Stimulated activated CD4-positive, alpha-beta T cell treated with anti-CD3 and anti-CD28 coated beads, Interleukin-1b, Interleukin-23, amount 100 ng/mL, for 1 hour (primary cell): ENCODE measurements at places on chromosomes 1 and 21.

DNA sequence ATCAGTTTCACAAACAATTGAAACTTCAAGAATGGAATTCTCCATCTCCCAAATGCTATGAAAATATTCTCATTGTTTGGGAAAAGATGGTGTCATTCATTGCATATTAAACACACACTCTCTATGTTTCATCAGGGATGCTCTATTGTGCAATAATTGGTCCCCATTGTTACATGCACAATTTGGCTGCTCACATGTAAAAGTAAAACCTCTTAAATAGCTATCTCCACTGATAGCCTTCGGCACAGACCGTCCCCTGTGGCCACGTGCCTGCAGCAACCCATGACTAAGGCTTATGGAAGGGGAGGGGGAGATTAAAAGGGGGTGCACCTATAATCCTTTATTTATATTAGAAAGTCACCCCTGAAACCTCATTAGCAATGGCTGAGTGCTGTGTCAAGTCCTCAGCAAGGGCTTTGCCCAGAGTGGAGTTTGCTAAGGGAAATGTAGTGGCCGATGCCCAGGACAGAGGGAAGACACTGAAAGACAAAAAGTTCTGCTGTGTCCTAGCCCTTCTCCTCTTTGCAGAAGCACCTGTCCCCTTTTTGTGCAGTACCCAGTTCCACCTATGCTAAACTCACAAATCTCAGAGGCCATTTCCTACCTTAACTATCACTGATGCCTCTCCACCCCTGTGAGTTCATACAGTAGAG lies 309.6 kb upstream of the ESRRG start:
- DNase-seq, result no peak

DNA sequence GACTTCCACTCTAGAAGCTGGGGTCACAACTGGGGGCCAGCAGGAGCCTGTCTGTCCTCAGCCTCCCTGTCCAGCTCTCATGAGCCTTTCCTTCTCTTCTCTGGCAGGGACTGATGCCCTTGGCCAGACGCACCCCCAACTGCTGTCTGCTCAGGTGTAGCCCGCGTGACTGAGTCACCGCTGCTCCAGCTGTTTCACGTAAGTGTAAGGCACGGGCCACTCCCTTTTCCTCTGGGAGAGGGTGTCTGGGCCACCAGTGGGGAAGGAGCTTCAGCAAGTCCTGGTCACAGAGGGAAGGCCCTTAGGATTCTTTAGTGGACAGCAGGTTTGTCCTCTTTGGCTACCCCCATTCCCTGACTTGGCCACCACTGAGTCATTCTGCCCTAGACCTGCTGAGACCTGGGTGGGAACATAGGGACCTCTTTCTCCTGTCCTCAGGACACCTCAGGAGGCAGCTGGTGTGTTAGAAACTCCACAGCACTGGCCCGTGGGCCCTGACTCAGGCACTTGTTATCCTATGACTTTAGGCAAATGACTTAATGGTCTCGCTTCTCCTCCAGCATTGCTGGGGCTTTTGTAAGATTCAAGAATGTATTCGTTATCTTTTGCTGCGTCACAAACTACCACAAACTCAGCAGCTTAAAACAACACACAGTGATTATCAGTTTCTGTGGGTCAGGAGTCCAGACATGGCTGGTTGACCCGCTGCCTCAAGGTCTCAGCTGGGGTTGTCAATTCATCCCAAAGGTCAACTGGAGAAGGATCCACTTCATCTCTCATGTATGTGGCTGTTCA lies 64.8 kb downstream of the FAM163A start:
- DNase-seq, result no peak

DNA sequence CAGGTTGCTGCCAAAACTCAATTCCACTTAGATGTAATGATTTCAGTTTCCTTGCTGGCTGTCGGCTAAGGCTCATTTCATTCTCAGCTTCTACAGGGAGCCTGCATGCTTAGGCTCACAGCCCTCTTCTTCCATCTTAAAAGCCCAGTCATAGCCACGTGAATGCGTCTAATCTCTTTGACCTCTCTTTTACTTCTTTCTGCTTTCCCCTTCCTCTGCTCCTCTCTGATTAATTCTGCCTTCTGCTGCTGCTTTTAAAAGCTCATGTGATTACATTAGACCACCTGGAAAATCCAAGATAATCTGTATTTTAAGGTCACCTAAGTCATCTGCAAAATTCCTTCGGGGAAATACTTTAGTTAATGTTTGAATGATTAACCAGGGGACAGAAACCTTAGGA lies 812.8 kb upstream of the BRINP3 start:
- no peak for DNase-seq

DNA sequence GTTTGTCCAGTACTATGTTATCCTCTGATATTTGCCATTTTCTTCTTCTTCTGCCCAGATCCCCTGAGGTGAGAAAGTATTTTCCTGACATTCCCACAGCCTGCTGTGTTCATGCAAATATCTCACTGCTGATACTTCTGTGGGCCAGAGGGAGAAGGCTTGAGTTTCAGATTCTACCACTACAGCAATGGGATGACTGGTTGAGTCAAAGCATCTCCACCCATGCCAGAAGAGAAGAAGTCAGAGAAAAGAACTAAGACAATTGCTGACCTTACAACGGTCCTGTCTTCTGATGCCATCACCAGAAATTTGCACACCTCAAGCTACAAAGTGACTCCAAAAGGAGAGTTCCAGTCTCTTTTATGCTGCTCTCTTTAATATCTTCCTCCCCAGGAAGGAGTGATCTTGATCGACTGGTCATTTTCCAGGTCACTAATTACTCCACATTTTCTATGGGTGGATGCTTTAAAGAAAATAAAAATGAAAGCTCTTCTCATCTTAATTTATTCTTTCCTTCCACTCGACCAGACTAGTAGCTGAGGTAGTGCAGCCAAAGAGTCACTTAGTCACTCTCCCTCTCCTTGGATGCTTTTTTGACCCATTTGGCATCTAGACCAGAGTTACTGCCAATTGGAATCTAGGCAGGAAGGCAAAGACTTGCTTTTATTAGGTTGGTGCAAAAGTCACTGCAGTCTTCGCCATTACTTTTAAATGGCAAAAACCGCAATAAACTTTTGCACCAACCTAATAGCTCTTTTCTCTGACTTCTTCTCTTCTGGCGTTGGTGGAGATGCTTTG lies 195.1 kb downstream of the PTPRC start:
- no peak for DNase-seq
